COLO829 (cell line): ENCODE measurements at places on chromosomes 1 and 21.
A peak's percentile ranks its signal among the peaks of the same experiment; 100 is the strongest.

GRCh38 chr1:35901235-35901634 is 18.2 kb downstream of the AGO1 start:
- DNase-seq = no peak

DNA sequence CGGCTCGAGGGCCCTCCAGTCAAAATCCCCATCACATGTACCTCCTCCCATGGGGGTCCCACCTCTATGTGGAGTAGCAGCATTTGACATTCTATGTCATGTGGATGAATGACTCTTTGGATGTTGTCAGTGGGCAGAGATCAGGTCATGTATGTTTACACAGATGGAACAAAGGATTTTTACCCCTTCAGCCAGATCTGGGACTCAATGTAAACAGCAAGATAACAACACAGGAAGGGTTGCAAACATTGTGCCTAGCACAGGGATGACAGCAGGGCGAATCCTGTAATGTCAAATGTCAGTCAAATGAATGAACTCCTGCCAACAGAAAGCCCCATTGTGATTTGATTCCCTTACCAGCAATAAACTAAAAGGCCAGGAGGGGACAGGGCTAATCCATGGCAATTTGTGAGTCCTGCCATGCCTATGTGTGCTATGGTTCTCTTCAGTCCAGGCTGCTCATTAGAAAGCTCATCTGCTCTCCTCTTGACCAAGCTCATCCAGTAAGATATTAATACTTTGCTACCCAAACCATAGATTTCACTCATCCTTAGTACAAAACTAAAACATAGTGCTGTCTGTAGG is 60.3 kb downstream of the PGBD5 start:
- DNase-seq = no peak

- DNase-seq = no peak
These were observed 57.0 kb downstream of the VPS26C start for GRCh38 chr21:37210130-37210529.

GRCh38 chr1:86156566-86157455 is at the start of gene COL24A1:
Gene COL24A1, minus strand, starts transcription at chr1:86156772. Its CDS starts 376 bp downstream, at chr1:86156396.
- DNase-seq = no peak

DNA sequence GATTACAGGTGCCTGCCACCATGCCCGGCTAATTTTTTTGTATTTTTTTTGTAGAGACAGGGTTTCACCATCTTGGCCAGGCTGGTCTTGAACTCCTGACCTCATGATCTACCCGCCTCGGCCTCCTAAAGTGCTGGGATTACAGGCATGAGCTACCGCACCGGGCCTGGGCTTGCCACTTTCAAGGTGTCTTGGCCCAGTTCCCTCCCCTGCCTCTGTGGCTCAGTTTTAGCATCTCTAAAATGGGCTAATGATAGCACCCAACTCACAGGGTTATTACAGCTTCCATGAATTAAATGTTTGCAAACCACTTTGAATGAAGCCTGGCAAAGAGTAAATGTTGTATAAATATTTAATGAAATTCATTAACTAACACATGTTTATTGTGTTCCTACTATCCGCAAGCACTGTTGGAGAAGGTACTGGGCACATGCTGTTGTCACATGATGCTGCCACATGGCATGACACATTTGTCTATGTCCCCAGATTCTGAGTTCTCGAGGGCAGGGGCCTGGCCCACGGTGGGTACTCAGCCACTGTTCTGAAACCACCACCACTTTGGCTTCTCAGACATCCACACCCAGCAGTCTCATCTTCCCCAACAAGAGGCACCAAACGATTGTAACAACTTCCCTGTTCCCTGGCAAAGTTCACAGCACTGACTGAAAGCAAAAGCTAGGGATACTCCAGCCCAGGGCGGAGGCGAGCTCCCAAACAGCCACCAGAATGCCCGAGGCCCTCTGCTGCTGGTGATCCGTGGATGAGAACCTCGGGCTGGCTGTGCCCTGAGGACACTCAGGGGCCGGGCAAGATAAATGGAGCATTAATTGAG is 9.7 kb downstream of the IFFO2 start:
- no peak for DNase-seq

DNA sequence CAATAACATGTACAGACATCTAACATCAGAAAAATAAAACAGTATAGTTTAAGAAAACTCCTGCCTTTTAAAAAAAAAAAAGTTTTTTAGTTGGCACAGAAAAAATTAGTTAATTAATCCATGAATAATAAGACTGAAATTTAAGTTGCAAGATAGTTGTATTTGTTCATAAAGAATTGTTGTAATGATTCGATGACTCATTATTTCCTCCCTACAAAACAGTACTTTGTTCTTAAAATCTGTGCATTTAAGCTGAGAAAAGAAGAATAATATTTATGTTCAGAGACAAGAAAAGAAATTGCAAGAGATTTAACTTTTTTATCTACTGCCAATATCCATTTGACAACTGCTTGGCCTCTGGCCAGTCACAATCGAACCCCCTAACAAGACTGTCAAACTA is 894.7 kb downstream of the ADGRL2 start:
- DNase-seq = peak; percentile 26

GRCh38 chr1:68873144-68873543 is 376.3 kb upstream of the DEPDC1 start:
- no peak for DNase-seq

- DNase-seq = no peak
These were observed 8.0 kb downstream of the KIAA1614 start for GRCh38 chr1:180920702-180921101.

- no peak for DNase-seq
These were observed 47.0 kb upstream of the SLC2A1 start for GRCh38 chr1:43005460-43006361.

GRCh38 chr1:76587212-76587611 is 280.1 kb upstream of the ST6GALNAC5 start:
- DNase-seq = no peak

GRCh38 chr1:223733898-223734852 is 21.8 kb downstream of the CAPN2 start:
- DNase-seq = no peak

DNA sequence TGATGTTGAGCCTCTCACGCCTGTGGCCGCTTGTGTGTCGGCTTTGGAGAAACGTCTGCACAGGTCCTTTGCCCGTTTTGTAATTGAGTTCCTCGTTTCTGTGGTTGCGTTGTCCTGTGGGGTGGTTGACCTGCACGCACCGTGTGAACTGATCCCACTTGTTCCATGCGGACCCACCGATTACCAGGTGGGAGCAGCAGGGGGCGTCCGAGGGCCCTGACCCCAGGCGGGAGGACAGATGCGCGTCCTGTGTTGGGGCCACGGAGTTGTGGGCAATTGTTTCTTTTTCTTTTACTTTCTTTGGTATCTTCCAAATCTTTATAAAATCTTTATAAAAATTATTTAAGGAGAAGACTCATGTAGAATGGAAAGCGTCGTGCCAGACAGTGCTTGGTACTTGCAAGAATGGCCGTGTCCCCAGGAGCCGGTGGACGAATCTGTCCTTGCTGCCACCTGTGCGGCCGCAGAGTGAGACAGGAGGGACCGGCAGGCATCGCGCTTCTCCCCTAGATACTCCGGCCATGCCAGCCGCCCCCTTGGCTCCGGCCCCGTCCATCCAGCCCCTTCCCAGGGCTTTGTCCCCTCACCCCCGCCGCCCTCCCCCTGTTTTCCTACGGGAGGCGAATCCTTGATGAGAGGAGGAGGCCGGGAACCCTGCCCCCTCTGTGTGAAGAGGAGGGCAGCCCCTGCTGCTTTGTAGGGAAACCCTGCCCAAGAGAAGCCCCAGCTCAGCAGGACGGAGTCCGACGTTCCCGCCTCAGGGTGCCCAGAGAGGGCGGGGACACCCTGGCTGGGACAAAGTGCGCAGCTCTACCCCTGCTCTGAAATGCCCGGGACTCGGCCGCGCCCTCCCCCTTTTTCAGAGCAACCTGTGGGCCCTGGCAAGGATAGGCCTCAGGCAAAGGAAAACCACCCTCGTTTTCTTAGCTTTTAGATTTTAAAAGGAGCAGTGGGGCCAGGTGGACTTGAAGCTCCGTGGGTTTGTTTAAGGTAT is 41.7 kb downstream of the PRKCZ start:
- DNase-seq = no peak

- peak; percentile 83 for DNase-seq
These were observed 84.8 kb upstream of the GNG4 start for GRCh38 chr1:235734335-235734734.
